ENCODE measurements at places on chromosomes 5 and 9.

DNA sequence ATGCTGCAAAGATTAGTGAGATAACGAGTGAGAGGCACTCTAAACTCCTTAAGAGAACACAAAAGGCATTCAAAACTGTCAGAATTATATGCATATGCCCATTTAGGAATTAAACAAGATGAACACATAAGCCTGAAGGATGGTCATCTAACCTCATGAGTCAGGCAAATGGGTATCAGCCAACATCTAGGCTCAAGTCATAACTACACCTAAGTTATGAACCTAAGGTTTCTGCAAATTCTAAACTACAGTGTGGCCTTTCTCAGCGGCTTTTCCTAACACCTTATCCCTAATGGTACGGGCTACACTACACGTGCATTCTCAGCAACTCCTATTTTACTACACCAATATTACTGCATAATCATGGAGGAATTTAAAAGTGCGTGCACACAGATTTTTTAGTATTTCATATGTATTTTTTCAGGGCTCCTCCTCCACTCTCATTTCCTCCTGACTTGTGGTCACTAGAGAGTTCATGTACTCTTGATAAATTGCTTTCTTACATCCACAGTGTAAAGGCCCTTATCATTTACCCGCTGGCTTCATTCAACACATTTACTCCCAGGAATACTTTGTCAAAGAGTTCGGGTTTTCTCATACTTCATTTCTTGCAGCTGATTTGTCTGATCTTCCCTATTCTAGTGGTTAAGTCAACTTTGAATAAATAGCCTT is 316.5 kb downstream of the BNC2 start:
- no peak for DNase-seq

GRCh38 chr9:18588002-18588401 is 114.0 kb downstream of the ADAMTSL1 start:
- DNase-seq, result no peak

DNA sequence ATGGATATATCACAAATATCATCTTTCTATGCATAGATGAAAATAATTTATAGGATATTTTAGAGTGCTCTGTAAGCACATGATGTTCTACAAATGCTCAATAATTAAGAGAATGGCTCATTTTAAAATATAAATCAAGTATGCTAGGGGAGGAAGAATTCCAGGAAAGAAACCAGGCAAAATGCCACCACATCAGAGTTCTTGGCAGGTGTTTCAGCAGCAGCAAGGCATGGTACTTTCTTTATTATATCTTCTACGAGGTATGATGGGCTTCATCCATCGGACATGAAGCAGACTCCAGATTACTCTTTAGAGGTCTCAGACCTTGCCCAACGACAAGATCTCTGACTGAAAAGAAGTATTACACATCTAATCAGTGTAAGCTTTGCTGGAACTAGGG is 316.3 kb upstream of the ARRDC3 start:
- DNase-seq, result no peak

DNA sequence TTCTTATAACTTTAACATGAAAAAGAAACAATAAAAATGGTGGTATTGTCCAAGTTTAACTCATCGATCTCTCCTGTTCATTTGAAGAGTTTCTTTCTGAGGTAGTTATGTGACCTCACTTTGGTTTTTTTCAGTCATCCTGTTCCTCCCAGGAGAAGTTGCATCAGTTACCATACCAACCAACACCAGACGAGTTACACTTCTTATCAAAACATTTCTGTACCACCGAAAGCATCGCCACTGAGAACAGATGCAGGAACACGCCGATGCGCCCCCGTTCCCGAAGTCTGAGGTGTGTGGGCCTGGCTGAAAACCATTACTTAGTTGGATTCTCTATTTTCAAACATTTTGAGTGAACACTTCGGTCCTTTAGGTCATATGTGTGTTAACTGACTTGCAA is 96.3 kb downstream of the CD180 start:
- DNase-seq, result no peak

DNA sequence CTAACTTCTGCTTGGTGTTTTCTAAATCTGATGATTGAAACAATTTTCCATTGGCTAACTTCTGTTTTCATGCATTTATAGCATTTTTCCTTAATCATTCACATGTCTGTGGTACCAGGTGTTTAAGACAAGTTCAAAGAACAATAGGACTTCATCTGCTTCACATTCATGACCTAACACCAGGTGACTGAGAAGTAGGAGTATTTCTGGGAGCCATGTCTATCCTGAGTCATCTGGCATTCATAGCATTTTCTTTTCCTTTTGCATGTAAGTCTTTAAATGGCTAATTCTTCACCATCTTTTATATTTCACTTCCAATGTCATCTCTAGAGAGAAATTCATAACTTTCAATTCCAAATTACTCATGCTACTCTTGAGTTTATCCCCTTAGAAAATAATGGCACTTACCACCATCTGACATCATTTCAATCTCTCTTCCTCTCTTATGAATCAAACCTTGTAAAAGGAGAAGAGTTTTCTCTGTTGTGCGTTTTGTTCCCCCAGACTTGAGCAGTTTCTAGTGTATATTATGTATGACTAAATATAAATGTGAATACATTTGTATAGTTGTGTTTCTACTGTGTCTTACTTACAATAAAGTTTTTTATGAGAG is 1196.1 kb upstream of the CDH9 start:
- DNase-seq, result no peak

DNA sequence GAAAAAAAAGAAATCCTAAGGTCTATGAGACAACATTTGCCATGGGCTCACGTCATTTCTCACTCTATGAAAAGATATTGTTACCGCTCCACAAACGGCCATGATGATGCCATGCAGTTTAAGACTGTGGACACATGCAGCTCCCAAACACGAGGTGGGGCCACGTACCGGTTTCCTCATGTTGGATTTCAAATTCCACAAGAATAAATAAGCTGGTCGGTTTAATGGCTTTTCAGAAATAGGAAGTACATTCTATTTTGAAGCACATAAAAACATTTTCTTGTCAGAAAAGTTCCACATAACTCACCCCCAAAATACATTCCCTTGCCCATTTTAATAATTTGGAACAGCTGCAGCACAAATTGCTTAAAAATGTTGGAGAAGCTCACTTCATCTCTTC is 130.6 kb downstream of the MYO10 start:
- no peak for DNase-seq

GRCh38 chr5:147813696-147814095 is 17.8 kb downstream of the SPINK1 start:
- DNase-seq, result no peak

DNA sequence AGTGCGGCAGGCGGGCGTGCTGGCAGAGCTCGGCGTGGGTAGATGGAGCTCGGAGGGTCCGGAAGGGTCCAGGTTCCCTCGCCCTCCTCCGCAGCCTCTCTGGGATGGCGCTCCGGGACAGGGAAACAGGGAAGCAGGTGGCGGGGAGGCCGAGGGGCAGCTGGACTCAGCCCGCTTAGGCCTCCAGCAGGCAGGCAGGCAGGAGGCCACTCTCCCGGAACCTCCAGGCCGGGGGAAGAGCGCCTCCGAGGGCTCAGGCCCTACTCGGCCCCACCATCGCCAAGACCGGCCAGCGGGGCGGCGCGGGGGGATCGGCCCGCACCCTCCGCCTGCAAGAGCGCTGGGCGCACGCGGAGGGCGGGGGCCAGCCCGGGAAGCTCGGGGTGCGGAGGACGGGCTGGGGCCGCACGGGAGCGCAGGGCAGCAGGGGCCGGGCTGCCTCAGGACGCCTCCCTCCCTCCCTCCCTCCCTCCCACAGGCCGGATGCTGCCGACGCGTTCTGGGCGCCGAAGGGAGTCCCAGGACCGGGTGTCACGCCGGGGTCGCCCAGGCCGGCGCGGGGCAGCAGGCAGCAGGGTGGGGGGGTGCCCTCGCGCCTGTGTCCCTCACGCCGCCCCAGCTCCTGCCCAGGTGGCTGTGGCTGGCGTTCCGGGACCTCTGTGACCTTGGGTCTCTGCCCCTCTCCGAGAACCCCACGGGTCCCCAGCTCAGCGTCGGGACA is 977 bp downstream of the MGAT4B start:
- DNase-seq, result peak; percentile 78
